ENCODE measurements at places on chromosomes 16 and 17.
A peak's percentile ranks its signal among the peaks of the same experiment; 100 is the strongest.

DNA sequence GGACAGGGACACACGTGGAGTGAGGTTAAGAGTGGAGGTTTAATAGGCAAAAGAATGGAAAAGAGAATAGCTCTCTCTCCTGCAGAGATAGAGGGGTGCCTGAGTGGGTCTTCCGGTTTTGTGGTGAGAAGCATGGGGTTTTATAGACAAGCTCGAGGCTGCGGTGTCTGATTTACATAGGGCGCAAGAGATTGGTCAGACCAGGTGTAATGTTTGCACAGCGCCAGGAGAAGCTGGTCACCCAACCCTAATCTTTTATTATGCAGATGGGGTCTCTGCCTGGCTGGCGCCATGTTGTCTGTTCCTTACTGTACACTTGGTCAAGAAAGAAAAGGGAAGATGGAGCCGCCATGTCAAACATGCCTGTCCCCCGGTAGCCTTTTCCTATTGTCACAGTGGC, 44.5 kb upstream of the MLYCD start:
- no peak for DNase-seq

DNA sequence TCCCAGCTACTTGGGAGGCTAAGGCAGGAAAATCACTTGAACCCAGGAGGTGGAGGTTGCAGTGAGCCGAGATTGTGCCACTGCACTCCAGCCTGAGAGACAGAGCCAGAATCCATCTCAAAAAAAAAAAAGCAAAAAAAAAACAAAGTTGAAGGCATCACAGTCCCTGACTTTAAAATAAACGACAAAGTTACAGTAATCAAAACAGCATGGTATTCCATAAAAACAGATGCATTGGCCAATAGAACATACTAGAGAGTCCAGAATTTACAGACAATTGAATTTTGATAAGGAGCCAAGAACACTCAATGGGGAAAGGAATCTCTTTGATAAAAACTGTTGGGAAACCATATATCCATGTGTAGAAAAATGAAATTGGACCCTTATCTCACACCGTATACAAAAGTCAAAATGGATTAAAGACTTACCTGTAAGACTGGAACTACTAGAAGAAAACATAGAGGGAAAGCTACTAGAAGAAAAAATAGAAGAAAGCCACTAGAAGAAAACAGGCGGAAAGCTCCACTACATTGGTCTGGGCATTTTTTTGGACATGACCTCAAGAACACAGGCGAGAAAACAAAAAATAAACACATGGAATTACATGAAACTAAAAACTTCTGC, 2.8 kb upstream of the EFCAB13 start:
- DNase-seq = no peak

- peak; percentile 69 for DNase-seq
These were observed 32.8 kb upstream of the ETV4 start for GRCh38 chr17:43578699-43579565.

DNA sequence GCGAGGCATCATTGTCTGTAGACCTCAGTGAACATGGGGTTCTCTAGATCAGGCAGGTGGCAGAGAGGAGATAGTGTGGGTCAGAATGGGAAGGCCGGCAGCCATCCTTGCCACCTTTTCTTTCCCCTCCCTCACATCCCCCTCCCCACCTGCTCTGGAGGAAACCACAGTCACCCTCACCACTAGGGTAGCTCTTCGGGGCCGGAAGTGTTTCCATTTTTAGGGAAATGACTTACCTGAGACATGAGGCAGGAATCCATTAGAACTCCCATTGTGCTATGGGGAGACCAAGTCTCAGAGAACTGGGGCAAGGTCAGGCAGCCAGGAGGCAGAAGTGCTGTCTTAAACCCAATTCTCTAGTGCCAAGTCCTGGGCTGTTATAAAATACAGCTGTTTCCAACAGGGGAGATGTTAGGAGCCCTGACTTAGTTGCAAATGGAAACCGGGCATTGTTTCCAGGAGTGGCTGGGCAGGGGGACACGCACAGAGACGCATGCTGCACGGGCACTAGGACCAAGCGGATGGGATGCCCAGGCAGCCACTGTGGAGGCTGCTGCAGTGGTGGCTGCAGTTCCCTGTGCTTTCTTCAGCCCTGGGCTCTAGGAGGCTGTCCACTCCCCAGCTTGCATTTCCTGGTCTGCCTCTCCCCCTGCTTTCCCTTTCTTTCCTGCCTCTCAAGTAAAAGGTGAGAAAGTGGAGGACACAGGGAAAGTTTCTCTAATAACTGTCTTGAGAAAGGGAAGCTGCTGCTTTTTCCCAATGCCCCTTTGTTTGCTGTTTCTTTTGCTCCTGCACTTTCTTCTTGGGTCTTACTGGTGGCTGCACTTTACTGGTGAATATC, 2.8 kb downstream of the HAS3 start:
- peak; percentile 35 for DNase-seq

DNA sequence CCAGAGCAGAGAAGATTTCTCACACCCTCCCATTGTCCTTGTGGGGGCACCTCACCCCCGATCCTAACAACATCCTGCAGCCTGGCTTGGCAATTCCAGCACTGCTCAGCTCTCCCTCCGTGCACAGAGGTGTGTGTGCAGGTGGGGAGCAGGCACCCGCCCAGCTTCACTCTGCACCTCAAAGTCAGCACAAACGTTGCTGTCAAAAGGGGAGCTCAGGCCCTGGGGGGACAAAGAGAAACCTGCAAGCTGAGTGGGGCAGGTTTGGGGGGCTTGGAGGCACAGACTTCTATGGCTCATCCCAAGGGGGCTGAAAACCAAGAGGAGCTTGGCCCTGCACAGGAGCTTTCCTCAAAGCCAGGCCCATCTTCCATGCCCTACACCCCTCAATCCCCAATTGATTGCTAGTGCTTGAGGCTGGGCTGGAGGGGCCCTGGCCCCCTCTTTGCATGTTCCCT, 231.9 kb upstream of the TNRC6C start:
- DNase-seq = no peak

GRCh38 chr17:17067257-17067656, 25.0 kb downstream of the MPRIP start:
- peak; percentile 50 for DNase-seq

DNA sequence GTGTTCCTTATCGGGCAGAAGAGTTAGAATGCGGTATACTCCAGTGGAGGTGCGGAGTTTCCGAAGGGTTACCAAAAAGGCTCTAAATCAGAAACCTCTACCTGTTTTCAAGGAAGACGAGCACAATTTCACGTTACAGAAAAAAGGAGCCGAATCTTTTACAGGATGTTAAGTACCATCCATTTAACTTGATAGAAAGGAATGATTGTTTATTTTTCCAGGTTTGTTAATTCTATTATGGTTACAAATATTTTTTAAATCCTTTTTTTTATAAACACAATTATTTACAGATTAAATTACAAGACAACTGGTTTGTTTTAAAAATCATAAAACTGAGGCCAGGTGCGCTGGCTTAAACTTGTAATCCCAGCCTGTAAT, 18.2 kb downstream of the ZNF213 start:
- DNase-seq = no peak

DNA sequence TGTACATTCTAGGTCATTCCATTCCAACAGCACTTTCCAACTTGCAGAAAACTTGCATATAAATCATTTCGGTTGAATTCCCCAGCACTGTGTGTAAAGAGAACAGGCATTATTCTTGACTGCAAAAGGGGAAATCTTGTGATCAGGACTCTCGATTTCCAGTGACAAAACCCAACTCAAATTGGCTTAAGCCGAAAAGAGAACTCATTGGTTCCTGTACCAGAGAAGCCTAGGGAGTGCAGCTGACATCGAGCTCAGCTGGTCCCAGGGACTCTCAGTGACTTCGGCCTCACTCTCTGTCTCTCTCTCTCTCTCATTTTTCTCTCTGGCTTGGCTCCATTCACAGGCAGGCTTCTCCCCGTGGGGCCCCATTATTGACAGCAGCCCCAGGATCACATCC, 30.7 kb downstream of the CD300LF start:
- no peak for DNase-seq

DNA sequence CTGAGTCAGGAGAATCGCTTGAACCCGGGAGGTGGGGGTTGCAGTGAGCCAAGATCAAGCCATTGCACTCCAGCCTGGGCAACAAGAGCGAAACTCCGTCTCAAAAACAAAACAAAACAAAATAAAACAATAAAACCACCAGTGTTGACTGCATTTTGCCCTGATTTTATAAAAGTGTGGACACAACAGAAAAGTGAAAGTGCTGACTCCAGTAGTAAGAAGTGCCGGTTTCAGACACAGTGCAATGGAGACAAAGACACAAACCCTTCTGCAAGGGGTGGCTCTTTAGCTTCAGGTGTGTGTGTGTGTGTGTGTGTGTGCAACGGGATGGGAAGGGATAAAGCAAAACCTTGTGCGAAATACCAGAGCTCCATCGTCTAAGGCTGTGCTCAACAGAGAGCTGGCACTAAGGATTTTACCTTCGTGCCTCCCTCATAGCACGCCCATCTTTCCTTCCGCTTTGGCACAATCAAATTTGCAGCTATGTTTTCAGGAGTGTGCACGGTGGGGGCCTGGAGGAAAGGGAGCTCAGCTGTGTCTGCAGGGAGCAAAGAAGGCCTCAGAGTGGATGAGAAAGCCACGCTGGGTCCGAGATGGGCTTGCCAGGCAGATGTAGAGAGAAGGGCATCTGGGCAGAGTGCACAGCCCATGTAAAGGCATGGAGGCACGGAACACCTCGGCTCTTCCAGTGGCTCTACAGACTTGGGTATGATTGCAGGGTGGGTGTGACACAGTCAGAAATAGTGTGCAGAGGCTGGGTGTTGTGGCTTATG, 15.5 kb downstream of the MXRA7 start:
- no peak for DNase-seq

GRCh38 chr16:74468807-74469525, 47.7 kb upstream of the CLEC18B start:
- DNase-seq = no peak

GRCh38 chr17:40491486-40491885, 9.9 kb downstream of the TNS4 start:
- no peak for DNase-seq

DNA sequence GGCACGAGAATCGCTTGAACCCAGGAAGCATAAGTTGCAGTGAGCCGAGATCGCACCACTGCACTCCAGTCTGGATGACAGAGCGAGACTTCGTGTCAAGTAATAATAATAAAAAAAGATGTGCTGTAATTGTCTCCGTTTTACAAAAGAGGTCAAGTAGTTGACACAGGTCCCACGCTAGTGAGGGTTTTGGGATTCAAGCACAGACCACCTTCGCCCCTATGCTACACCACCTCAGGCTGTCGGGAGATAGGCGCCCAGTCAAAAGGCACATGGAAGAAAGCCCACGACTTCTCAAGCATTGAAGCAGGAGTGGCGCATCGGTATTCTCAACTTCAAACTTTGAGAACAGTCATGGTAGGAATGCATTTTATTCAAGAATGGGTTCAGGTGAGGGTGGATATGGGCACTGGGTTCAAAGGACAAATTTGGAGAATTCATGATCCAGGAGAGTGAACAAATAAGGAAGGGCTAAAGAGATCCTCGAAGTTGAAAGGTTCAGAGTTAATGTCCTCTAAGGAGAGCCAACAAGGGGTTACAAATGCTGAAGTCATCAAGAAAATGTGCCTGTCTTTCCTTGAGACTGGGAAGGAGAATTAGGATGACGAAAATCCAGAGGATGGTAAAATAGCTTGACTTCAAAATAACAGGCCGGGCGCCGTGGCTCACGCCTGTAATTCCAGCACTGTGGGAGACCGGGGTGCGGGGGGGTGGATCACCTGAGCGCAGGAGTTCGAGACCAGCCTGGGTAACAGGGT, 1.4 kb upstream of the AMZ2 start:
- DNase-seq = no peak

DNA sequence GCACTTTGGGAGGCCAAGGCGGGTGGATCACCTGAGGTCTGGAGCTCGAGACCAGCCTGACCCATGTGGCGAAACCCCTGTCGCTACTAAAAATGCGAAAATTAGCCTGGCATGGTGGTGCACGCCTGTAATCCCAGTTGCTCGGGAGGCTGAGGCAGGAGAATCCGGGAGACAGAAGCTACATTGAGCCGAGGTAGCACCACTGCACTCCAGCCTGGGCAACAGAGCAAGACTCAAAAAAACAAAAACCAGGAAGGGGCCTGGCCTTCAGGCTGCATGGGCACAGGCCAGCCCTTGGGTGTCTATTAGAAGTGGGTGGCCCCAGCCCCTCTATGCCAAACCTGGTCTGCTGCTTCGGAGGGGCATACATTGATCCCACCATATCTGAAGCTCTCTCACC, 56.0 kb downstream of the PSMD12 start:
- DNase-seq = no peak

DNA sequence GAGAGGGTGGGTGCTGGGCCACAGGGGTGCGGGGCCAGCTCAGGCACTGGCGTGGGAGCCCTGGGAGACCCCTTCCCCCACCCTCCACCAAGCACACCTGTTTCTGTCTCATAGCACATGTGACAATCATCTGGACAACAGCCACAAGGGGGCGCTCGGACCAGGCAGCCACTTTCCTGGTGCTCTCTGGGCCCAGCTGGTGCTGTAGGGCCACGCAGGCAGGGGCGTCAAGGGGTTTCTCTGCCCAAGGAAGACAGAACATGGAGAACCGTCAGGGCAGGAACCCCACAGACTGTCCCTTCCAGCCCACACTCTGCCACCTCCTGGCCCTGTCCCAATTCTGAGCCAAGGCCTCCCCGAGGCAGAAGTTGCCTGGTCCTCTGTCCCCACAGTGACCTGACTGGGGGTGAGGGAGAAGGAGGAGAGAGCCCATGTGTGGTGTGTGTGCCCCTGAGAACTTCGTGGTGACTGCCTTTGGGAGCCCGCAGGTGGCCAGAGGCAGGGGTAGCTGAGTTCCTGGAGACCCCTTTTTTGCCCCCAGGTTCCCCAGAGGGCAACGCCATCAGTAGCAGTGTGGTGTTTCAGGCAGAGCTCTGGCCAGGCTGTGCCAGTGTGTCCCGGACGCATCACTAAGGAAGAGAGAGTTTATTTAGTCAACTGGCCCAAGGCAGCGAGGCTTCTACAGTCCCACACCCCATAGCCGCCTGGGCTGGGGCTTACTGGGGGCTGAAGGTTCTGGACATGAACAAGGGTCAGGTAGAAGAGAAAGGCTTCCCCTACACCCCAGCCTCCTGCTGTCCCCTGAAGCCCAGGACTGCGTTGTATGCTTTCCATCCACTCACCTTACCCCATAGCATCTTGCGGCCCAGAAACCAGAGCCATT, 3.1 kb upstream of the SETD6 start:
- no peak for DNase-seq

DNA sequence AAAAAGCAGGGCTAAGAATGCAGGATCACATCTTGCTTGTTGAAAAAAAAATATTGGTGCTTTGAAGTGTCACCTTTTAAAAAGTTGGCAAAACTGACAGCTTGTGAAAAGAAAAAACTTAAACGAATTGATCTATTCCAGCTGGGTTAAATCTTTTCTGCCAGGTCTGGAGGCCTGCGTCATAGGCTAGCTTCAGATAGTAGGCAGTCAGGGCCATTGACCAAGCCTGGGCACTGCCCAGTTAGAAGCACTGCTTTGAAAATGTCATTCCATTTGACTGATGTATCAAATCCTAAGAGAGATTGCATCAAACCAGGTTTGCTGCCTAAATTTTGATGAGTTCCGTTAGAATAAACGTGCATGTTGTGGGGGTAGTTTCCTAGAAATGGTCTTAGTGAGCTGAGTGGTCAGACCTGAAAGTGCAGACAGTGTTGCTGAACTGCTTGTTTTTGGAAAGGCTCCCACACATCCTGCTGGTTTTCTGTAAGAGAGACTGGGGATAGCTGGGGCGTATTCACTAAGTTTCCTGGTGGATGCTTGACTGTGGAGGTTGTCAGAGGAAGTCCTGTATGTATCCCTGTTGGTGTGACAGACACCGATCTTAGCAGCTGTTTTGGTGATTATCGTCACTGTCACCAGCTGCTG, 38.8 kb downstream of the NUP88 start:
- no peak for DNase-seq

All from PC-9 (cell line).